ENCODE measurements at places on chromosomes 4 and X. TPM values are rescaled to one million over a fixed set of nuclear protein-coding genes. Genes with fewer than 3 reads are reported as not detected.

- DNase-seq, result no peak
Observed at GRCh38 chr4:141133999-141134995, 1.0 kb upstream of the RNF150 start.

- DNase-seq, result peak; percentile 44
Observed at GRCh38 chrX:44898411-44899221, 25.6 kb downstream of the KDM6A start.

Gene IL13RA2
- total RNA-seq, result not detected

- no peak for DNase-seq
Observed at GRCh38 chrX:78957049-78957767, 12.0 kb downstream of the P2RY10 start.

GRCh38 chr4:25401066-25401465 lies 24.0 kb downstream of the ANAPC4 start:
- no peak for DNase-seq

Gene SPANXN4
- total RNA-seq, result not detected

Gene INTU
- total RNA-seq, result 0.29 TPM

Gene CD38
- total RNA-seq, result 24.3 TPM

DNA sequence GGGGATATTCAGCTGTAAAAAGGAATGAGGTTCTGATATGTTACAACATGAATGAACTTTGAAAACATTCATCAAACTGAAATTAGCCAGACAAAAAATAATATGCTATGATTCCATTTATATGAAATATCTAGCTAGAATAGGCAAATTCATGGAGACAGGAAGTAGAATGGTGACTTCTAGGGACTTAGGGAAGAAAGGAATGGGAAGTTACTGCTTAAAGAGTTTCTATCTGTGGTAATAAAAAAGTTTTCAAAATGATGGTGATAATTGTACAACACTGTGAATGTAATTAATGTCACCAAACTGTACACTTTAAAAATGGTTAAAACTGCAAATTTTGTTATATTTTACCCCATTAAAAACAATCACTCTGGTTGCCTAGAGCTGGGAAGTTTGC lies 30.2 kb downstream of the SMIM14 start:
- DNase-seq, result no peak

DNA sequence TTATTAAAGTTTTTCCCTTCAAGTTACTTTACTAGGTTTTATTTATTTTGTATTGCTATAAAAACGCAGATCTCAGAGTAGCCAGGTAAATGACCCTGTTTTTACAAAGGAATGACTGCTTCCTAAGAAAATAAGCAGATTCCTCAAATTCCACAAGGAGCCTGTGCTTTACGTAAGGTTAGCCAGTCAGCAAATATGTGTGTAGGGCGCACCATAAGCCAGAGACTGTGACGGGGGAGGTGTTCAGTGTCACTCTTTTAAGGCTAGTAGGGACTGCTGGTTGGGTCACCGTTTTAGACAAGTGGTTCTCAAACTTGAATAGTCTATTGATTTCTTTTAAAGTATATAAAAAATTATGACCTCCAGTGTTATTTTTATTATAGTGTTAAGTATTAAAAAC lies 119.9 kb downstream of the ANK2 start:
- no peak for DNase-seq

Gene HSFX2
- total RNA-seq, result not detected

DNA sequence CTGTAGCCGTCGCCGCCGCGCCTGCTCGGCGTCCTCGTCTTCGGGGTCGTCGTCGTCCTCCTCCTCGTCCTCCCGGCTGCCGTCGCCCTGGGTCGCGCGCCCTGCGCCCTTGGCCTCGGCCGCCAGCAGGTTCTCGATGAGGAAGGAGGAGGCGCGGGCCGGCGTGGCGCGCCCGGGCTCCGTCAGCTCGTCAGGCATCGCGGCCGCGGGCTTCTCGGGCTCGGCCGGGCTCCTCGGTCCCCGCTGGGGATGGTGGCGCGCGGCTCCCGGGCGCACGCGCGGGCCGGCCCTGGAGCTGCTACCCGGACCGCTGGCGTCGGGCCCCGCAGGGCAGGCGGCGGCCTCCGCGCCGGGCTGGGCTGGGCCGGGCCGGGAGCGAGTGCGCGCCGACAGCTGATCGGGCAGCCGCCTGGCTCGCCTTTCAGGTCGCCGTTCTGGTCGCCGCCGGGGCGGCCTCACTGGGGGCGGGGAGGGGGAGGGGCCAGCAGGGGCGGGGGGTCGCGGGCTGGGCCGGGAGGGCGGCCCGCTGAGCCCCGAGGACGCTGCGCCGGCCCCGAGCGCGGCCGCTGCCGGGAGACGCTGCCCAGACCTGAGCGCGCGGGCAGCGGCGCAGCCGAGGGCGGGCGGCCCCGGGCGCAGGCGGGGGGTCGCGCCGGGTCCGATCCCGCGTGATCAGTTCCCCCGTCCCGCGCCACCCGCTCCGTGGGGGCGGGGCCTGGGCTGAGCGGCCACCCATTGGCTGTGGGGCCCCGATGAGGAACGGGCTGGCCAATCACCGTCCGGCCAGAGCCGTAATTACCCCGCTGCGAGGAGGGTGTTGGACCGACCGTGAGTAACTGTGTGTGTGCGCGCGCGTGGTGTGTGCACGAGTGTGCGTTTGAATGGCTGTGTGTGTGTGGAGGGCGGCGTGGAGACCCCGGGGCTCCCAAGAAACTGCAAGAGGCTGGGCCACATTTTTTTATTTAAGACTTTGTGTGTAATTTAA lies at the start of gene HMX1:
HMX1 (minus strand) TSS at position 423 of the 985 bp plus-strand sequence; CDS start at position 198, 225 bp downstream.
- DNase-seq, result no peak

Gene MAGEC2
- total RNA-seq, result not detected

Gene NXF2B
- total RNA-seq, result not detected

- no peak for DNase-seq
Observed at GRCh38 chr4:57412259-57413054, 302.3 kb upstream of the IGFBP7 start.

Measured in activated CD8-positive, alpha-beta T cell treated with anti-CD3 and anti-CD28 coated beads for 36 hours (primary cell).